ENCODE measurements at places on chromosomes 12 and 14.

GRCh38 chr14:75848167-75848913 is 133.5 kb downstream of the TGFB3 start:
- no peak for DNase-seq

DNA sequence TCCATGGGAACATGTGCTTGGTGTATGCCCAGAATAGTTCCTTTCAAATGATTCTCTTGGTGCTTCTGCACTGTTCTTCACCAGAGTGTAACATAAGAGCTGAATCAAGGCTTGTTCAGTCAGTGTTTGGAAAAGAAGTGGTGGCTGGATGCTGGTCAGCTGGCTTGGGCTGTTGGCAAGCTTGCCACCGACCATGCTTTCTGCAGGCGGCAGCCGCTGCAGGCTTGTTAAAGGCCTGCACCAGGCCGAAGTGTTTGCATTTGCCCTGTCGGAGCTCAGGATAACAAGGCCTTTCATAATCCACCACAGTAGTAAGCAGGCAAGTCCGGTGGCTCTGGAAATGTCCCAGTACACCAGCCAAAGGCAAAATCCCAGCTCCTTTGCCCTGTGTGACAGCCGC is 26.9 kb downstream of the DAAM1 start:
- no peak for DNase-seq

DNA sequence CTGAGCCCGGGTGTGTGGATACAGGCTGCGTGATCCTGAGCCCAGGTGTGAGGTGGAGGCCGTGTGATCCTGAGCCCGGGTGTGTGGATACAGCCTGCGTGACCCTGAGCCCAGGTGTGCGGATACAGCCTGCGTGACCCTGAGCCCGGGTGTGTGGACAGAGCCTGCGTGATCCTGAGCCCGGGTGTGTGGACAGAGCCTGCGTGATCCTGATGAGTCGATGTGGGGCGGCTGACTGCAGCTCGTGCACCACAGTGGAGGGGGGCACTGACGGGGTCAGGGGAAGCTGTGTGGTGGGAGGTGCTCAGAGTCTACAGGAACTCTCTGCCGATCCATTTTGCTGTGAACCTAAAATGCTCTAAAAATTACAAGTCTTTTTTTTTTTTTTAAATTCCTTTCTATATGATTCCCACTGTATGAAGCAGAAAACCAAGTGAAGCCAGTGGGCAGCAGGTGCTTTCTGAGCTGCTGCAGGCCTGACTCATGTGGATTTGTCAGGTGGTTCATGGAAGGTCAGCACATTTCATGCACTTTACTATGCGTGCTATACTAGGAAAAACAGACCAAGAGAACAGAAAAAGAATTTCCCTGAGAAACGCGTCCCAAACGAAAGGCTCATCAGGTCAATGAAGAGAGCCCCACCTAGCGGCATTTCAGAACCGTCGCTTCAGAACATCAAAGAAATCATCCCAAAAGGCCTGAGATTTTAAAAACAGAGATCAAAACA is 19.3 kb downstream of the BRF1 start:
- DNase-seq, result no peak

DNA sequence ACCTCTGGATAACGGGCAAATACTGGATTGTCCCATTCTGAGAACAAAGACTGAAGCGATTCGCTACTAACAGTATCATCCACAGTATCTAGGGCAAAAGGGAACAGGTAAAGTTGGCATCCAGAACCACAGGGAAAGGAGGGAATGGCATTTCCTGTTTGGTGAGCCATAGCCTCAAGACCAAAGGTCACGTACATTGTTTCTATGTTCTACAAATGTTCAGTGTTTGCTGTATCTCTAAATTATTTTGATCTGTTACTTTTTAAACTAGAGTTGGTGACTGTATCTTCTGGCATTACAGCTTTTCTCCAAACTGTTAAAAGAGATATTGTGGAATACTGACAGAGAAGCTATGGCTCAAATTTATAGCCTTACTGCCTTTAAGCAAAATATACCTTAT is 9.7 kb downstream of the MLH3 start:
- no peak for DNase-seq

DNA sequence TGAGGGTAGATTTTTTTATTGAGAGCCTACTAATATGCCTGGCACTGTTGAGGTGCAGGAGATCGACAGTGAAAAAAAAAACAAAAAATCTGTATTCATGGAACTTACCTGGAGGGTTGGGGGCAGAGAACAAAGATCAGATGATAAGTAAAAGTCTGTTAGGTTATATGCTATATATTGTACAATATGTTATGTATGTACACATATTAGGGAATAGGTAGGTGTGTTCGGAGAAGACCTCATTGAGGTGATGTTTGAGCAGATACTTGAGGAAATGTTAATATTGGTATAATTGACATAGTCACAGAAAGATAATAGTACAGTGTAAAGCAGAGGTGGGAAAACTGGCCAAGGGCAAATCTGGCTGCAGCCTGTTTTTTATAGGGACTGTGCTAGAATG is 5.6 kb downstream of the ARF6 start:
- no peak for DNase-seq

- no peak for DNase-seq
These were observed 147.0 kb upstream of the SYT10 start for GRCh38 chr12:33586576-33586975.

GRCh38 chr14:99174081-99174769 is 97.8 kb downstream of the BCL11B start:
- no peak for DNase-seq

DNA sequence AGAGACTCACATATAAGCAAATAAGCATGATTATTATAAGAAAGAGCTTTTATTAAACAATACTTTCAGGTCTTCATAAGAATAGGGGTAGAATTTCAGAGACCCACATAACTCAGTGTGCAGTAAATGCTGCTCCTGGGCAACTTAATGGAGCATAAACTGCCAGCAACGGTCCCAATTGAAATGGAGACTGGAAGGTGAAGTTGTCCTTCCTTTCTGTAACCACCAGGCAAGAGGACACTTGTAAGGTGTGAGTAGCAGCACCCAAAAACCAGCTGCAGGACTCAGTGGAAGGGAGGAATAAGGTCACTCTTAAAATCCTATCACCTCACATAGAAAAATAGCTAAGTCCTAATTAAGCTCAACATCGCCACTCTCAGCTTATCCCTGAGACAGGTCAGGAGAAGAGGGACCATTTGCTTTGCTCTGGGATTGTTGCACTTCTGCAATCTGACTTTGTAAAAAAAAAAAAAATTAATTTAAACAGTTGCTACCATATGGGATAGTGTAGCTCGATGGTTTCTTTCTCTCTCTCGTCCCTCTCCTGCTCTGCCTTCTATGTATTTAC is 22.7 kb upstream of the LTA4H start:
- DNase-seq, result no peak

GRCh38 chr12:47748899-47749298 is 9.8 kb downstream of the RAPGEF3 start:
- no peak for DNase-seq

Measured in GM06990 (cell line).